Mesangial cell (primary cell): ENCODE measurements at places on chromosomes 11 and 22. TPM values are rescaled to one million over a fixed set of nuclear protein-coding genes. Genes with fewer than 3 reads are reported as not detected.

The UBASH3B gene
- total RNA-seq, result 21.9 and 57.5 TPM in 2 replicates

The MPEG1 gene
- not detected in 2 replicates for total RNA-seq

The XKR3 gene
- not detected in 2 replicates for total RNA-seq

The ANO1 gene
- under 0.01 and 0.13 TPM in 2 replicates for total RNA-seq

The A4GALT gene
- total RNA-seq, result 20.0 and 53.4 TPM in 2 replicates

The PATE4 gene
- total RNA-seq, result not detected in 2 replicates

The GAL gene
- total RNA-seq, result 2.2 and 25.4 TPM in 2 replicates

The SYNGR1 gene
- total RNA-seq, result 12.9 and 21.4 TPM in 2 replicates

The CABP4 gene
- not detected in 2 replicates for total RNA-seq

The CCDC116 gene
- 0.13 and 0.16 TPM in 2 replicates for total RNA-seq

The TYMP gene
- 11.9 and 37.3 TPM in 2 replicates for total RNA-seq

The LDHAL6A gene
- not detected in 2 replicates for total RNA-seq

The LINC01488 gene
- total RNA-seq, result not detected in 2 replicates

The ACTN3 gene
- under 0.01 and 0.13 TPM in 2 replicates for total RNA-seq

The INS gene
- not detected in 2 replicates for total RNA-seq

The GRK3 gene
- total RNA-seq, result 0.76 and 0.81 TPM in 2 replicates

The CERK gene
- total RNA-seq, result 36.5 and 41.5 TPM in 2 replicates

The PAMR1 gene
- total RNA-seq, result 2.4 and 10.0 TPM in 2 replicates

The KCTD14 gene
- 8.5 and 8.6 TPM in 2 replicates for total RNA-seq

The IGSF22 gene
- under 0.01 and 0.38 TPM in 2 replicates for total RNA-seq

The OR2AG1 gene
- total RNA-seq, result not detected in 2 replicates

The CNTF gene
- 0.49 and 0.51 TPM in 2 replicates for total RNA-seq

The B3GAT1 gene
- under 0.01 TPM in 1 of 2 replicates, not detected in the other for total RNA-seq

The PKDREJ gene
- total RNA-seq, result not detected in 2 replicates

The PAK1 gene
- total RNA-seq, result 27.7 and 33.3 TPM in 2 replicates

The TMEM151A gene
- 0.16 and 17.6 TPM in 2 replicates for total RNA-seq

The SCGB2A2 gene
- not detected in 2 replicates for total RNA-seq

The BTG4 gene
- 0.16 TPM in 1 of 2 replicates, not detected in the other for total RNA-seq

The PGR gene
- under 0.01 and 0.13 TPM in 2 replicates for total RNA-seq

The MS4A2 gene
- not detected in 2 replicates for total RNA-seq

The KIAA1671 gene
- 7.2 and 20.0 TPM in 2 replicates for total RNA-seq

The TRIM49 gene
- total RNA-seq, result not detected in 2 replicates

The PARVG gene
- under 0.01 TPM in 1 of 2 replicates, not detected in the other for total RNA-seq

The KRTAP5-11 gene
- total RNA-seq, result not detected in 2 replicates

The TRPM5 gene
- total RNA-seq, result not detected in 2 replicates

The OR56A1 gene
- total RNA-seq, result not detected in 2 replicates

The NCF4 gene
- total RNA-seq, result not detected in 2 replicates

The ZC3H12C gene
- 5.5 and 10.5 TPM in 2 replicates for total RNA-seq

The KCTD21 gene
- 9.8 and 15.5 TPM in 2 replicates for total RNA-seq

The CLCF1 gene
- 17.8 and 29.8 TPM in 2 replicates for total RNA-seq

The TPCN2 gene
- 9.8 and 10.5 TPM in 2 replicates for total RNA-seq

The CCDC87 gene
- 0.16 and 0.76 TPM in 2 replicates for total RNA-seq

The CDC42BPG gene
- total RNA-seq, result 2.1 and 10.1 TPM in 2 replicates

The LSP1 gene
- 0.33 and 5.6 TPM in 2 replicates for total RNA-seq
